ENCODE measurements at places on chromosomes 7 and 10.
A peak's percentile ranks its signal among the peaks of the same experiment; 100 is the strongest.

GRCh38 chr10:18822156-18822555 is 162.9 kb downstream of the ARL5B start:
- no peak for DNase-seq

- DNase-seq = no peak
Measured at GRCh38 chr7:66664590-66665293, 36.1 kb downstream of the KCTD7 start.

DNA sequence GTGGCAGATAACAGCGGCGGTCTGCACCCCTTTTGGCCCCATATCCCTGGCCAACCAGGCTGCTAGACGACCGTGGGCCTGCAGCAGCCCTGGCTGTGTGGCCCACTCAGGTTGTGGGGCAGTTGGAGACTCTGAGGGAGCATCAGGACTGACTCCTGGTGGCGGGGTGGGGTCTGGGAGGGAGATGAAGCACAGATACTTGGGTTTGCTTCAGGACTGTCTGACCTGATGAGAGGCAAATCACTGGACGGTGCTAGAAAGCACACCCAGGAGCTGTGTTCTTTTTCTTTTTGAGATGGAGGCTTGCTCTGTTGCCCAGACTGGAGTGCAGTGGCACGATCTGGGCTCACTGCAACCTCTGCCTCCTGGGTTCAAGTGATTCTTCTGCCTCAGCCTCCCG is 28.2 kb downstream of the BAMBI start:
- no peak for DNase-seq

GRCh38 chr10:122730238-122730637 is 30.6 kb upstream of the C10orf120 start:
- no peak for DNase-seq

DNA sequence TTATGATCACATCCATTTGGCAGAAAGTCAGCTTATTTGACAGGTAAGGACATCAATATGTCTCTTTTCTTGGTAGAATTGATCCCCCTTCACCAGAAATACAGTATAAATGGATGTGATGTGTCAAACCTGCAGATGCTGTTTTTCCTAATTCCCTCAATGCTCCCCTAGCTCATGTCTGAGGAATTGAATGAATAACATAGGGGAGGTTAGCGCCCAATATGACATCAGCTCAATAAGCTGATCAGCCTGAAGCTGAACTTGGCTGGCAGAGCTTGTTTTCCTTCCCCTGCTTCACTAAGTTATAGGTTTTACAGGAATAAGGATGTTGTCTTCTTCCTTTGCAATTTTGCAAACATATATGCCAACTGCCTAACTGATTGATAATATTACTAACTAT is 132.5 kb downstream of the REEP3 start:
- DNase-seq = no peak

- no peak for DNase-seq
Measured at GRCh38 chr10:69783515-69783914, 18.2 kb upstream of the COL13A1 start.

- DNase-seq = no peak
Measured at GRCh38 chr10:75851580-75852345, 420.3 kb downstream of the LRMDA start.

- no peak for DNase-seq
Measured at GRCh38 chr7:101740981-101741725, 76.3 kb upstream of the CUX1 start.

- DNase-seq = no peak
Measured at GRCh38 chr10:131909929-131910328, 9.1 kb downstream of the PPP2R2D start.

DNA sequence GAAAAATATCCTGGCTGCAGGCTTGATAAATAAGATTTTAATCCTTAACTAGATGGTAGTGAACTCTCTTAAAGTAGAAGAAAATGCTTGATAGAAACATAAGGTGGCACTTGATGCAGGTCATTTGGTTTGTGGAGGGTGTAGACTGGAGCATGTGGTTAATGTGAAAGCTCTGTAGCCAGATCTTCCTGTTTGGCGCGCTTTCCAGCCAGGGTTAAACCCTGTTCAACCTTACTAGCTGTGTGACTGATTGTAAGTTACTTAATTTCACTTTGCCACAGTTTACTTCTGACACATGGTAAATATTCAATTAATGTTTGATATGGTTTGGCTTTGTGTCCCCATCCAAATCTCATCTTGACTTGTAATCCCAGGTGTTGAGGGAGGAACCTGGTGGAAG is 394.0 kb downstream of the REEP3 start:
- DNase-seq = no peak

GRCh38 chr10:49231086-49231820 is 43.1 kb upstream of the TMEM273 start:
- no peak for DNase-seq

GRCh38 chr10:31759124-31759798 is 169.4 kb downstream of the ARHGAP12 start:
- DNase-seq = peak; percentile 67
